NCI-H526 (cell line): ENCODE measurements at places on chromosomes 6 and 20.
A peak's percentile ranks its signal among the peaks of the same experiment; 100 is the strongest.

GRCh38 chr6:170490259-170490658, 62.8 kb downstream of the PSMB1 start:
- DNase-seq: no peak

- DNase-seq: no peak
Observed at GRCh38 chr20:8777911-8778310, 291.0 kb upstream of the PLCB4 start.

DNA sequence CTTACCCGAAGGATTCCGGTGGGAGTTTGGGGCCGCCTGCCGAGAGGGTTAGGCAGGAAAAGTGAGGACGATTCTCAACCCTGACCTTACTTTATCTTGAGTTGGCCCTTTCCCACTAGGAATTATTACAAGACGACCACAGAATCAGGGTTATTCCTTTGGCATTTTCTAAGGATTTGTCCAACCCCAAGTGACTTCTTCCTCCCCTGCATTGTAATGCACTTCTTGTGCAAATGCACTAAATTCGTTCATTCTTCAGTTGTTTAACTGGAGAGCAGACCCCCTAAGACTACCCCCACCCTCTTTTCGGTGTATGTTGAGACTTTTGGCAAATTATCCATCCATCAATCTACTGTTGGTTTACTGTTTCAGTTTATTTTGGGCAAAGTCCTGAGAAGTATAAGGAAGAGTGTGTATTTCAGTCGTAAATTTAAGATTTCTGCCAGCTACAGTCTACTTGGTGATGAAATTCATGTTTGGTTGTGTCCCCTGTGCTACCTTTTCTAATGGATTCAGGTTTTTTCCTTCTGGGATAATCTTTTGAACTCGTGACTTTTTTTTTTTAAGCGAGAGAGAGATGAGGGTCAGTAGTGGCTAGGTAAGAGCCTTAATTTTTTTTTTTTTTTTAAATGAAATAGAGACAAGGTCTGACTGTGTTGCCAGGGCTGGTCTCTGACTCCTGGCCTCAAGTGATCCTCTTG, 611 bp upstream of the TMEM217 start:
- DNase-seq: no peak

GRCh38 chr6:124487623-124488431, 474.4 kb upstream of the RNF217 start:
- no peak for DNase-seq

- DNase-seq: no peak
Observed at GRCh38 chr6:157151029-157151428, 172.3 kb downstream of the TMEM242 start.

GRCh38 chr20:32321390-32321789, 36.7 kb upstream of the ASXL1 start:
- no peak for DNase-seq

GRCh38 chr6:50655848-50656453, 57.4 kb upstream of the TFAP2D start:
- DNase-seq: peak; percentile 25

- no peak for DNase-seq
Observed at GRCh38 chr6:7669742-7670141, 56.2 kb upstream of the BMP6 start.

GRCh38 chr6:144395826-144396225, 110.7 kb downstream of the UTRN start:
- no peak for DNase-seq

DNA sequence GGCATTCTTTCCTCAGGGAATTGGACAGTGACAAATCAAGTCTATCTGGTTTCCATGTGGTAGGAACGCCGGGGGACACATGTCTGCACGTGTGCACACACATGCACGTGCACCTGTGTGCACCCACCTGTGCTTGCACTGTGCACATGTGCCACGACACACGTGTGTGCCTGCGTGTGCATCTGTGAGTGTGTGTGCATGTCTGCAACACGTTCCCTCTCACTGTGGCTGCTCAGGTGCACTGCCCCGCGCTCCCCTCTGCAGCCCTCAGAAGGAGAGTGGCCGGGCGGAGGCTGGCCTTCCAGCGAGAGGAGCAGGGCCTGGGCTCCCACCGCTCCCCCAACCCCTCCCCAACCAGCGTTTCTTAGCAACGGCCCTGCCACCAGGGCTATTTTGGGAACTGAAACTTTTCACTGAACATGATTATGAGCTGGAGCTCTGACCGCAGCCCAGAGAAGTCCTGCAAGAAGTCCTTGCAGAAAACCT, 147.8 kb downstream of the PHACTR3 start:
- peak; percentile 48 for DNase-seq

DNA sequence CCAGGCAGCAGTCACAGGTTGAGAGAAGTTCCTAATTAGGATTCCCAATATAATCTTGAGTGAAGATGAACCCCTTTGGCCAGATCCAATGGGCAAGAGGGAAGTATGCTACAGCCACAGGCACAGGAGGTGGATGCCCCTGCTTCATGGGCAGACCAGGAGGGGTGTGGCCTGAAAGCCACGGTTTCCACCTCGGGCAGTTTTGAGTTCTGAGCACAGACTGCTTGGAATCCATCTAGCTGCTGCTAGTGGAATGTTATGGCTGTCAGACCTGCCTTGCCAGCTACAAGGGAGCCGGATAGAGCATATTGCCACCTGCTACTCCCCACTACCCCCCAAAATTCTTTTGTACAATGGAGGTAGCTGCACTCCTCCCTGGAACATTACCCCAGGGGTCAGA, 672.9 kb downstream of the HACE1 start:
- DNase-seq: no peak

- no peak for DNase-seq
Observed at GRCh38 chr6:15505463-15505918, 157.3 kb downstream of the DTNBP1 start.

DNA sequence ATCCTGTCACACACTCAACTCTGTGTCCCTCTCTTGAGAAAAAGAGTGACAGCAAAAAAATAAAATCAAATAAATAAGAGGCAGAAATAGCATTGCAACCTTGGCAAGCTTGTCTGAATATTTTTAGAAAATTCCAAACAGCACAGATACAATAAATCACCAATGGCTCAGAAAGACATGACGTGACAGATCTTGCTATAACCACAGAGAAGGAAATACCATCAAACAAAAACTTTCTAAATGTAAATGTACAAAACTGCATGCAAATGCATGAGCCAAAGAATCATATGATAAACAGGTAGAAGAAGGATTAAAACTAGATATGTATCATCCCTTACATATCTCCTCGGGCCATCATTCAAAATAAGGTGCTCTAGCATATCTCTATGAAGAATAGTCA, 549.2 kb upstream of the NOX3 start:
- DNase-seq: no peak

- DNase-seq: no peak
Observed at GRCh38 chr6:157911278-157911677, 70.4 kb upstream of the SYNJ2 start.

- DNase-seq: no peak
Observed at GRCh38 chr20:37243937-37244571, 17.6 kb downstream of the GHRH start.

DNA sequence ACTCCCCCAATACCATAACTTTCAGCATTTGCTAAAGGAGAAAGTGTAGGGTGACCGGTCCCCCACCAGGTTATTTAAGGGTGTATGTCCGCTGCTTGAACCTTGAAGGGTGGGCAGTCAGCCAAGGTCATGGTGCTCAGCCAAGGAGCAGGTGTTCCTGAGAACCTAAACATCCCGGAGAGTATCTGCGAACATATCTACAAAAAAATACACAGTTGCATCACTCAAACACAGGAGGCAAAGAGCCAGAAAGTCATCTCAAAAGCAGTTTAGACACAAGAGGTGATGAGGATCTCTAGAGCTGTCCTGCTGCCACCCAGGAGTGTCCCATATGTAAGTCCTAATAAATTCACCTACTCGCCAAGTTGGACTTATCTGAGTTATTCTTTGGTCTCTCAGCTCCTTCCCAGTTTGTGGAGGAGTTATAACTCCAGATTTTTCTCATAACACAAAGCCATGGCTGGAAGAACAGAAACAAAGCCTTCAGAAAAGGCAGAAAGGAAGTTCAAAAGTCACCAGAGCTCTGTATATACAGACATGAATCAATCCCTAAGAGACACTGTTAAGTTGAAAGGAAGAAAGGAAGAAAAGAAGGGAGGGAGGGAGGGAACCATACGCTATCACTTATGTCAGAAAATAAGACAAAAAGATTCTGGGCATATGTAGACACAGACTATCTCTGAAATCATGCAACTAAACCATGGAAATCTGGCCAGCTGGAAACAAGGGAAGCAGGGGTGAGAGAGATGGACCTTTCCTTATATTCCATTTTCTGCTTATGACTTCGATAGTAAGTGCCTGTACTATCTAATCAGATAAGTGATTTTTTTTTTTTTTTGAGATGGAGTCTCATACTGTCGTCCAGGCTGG, 11.3 kb downstream of the MBOAT1 start:
- DNase-seq: no peak

GRCh38 chr6:15109338-15110090, 136.4 kb upstream of the JARID2 start:
- no peak for DNase-seq

GRCh38 chr20:60055740-60056139, 97.5 kb downstream of the CDH26 start:
- DNase-seq: no peak

GRCh38 chr6:37496951-37497885, 2.5 kb downstream of the CCDC167 start:
- peak; percentile 59 for DNase-seq

DNA sequence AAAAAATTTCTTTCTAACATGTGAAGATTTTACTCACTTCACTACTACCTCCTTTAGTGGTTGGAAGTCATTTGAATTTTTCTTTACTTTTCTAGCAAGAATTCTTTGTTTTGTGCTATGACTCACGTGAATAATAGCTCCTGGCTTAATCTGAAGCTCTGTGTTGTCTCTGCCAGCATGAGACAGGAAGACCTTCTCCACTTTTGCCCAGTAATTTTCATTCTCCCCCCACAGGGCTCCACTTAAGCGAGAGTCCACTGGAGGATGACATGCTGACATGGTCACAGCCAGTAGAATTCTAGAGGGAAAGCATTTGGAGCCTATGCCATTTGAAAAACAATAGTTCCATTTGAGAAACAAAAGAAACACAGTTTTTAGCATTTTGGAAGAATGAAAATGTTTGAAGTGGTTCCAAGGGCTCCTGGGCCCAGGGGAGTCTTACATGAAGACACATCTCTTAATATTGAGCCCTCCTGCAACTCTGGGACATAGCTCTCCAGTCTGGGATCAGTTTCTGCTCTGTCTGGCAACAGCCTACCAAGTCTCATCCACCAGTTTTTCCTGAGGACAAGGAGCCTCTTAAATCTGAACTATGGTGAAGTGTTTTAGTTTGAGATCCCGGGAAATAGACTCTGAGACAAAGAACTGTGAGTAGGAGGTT, 231.4 kb downstream of the PAX1 start:
- DNase-seq: no peak

- DNase-seq: no peak
Observed at GRCh38 chr20:59767656-59768055, 163.3 kb downstream of the PHACTR3 start.

DNA sequence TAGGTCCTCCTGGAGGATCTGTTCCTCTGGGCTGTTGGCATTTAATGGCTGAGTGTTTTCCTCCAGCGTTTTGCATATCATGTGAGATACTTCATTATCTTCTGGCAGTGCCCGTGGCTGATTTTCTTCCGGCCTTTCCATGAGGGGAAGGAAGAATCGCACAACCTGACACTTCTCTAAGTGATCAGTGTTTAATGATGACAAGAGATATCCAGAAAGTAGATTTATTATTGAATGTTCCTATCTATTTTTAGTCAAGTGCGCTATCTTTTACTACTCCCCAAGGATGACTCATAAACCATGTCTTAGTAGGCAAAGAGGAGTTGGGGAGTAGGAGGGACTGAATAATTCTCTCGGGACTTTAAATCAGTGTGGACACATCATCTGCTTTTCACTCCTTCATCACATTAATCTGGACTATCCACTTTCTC, 149.7 kb downstream of the PLCB4 start:
- DNase-seq: peak; percentile 48

GRCh38 chr6:89542081-89542857, 96.3 kb downstream of the LYRM2 start:
- no peak for DNase-seq
